ENCODE measurements at places on chromosomes 16 and 17.
A peak's percentile ranks its signal among the peaks of the same experiment; 100 is the strongest.

DNA sequence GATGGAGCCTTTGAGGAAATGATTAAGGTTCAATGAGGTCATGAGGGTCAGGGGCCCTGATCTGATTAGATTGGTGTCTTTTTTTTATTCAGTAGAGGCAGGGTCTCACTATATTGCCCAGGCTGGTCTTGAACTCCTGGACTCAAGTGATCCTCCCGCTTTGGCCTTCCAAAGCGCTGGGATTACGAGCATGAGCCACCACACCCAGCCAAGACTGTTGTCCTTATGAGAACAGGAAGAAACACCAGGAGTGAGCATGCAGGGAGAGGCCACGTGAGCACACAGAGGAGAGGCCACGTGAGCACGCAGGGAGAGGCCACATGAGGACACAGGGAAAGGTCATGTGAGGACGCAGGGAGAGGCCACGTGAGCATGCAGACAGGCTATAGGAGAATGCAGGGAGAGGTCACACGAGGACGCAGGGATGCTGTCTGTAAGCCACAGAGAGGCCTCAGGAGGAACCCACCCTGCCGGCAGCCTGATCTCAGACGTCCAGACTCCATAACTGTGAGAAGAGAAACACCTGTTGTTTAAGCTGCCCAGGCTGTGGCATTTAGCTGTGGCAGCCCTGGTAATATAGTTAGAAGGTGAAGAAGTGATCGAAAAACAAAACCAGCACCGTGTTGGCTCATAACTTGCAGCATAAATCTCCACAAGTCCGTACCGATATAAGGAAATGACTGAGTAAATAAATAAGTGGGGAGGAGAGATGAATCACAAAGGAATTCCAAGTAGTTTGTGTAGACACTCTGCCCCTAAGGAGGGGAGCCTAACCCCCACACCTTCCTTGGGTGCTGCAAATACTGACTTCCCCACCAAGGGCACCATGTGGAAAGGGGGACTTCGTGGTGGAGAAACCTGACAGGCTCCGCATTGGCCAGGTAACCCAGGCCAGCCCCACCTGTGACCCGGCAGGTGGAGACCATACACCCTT is 14.6 kb upstream of the CSNK1D start:
- DNase-seq = no peak

DNA sequence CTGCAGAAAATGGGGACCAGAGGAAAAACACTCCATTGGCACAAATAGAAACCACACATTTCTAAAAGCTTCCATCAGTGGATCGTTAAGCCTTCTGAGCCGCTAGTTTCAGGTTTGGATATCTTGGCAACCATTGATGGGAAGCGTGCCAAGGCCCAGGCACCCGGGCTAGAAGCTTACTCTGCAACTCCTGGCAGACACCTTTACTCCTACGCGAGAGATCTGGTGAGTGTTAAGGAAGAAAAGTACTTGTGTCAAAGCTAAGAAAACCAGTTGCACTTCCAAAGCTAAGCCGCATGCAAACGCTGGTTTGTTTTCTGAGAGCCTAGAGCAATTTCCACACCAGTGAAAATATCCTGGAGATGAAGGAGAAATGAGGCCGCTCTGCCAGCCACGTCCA is 472.4 kb downstream of the PMP22 start:
- DNase-seq = no peak

DNA sequence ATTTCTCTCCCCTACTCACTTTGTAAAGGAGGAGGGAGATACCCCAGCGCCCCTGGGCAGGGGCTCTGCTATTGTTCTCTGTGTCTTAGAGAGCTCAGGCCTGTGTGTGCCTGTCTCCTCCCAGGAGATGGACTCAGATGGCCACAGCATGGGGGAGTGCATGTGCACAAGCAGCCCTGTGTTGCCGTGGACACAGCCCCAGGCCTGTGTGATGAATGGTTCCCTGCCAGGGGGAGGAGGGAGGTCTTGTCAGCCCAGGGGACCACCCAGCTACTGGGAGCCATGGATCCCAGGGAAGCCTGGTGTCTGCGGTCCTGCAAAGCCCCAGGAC is 26.3 kb downstream of the GINS2 start:
- DNase-seq = no peak

GRCh38 chr17:6823011-6823442 is 8.5 kb downstream of the TEKT1 start:
- DNase-seq = no peak

DNA sequence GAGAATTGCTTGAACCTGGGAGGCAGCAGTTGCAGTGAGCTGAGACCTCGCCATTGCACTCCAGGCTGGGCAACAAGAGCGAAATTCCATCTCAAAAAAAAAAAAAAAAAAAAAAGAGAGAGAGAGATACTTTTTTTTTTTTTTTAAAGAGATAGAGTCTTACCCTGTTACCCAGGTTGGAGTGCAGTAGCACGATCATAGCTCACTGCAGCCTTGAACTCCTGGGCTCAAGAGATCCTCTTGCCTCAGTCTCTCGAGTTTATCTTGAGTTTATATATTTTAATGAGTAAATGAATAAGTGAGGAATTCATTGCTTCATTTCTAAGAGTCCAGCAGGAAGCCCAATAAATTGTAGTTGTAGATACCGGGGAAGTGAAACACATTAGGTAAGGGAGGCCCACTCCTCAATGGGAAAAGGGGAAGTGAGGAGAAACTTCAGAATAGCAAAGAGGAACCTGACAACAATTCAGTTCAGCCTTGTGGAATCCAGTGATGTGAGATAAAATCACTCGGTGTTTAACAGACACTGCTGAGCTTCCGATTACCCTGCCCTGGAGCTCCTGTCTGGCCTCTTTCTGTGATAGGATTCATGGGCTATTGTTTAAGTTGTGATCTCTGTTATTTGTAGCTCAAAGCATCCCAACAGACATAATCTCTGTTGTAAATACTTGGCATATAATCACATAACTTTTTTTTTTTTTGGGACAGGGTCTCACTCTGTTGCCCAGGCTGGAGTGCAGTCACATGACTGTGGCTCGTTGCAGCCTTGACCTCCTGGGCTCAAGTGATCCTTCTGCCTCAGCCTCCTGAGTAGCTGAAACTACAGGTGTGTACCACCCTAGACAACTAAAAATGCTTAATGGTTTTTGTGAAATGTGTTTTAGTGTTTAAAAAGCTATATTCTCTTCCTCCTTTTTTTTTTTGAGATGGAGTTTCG is 15.8 kb upstream of the ITGAM start:
- DNase-seq = no peak

DNA sequence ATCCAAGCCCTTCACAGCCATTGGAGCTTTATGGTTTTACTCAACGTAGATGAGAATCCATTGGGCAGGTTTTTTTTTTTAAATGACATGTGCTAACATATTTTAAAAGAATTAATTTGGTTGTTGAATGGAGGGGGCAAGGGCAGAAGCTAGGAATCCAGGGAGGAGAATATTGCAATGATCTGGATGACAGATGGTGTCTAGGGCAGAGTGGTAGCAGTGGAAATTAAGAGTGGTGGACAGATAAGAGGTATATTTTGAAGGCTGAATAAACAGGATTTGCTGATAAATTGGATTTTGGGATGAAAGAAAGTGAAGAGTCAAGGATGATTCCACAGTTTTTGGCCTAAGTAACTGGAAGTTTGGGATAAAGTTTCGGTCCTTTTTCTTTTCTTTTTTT is 54.8 kb upstream of the DHX40 start:
- no peak for DNase-seq

GRCh38 chr16:68385371-68385770 is 62.9 kb downstream of the SMPD3 start:
- no peak for DNase-seq

DNA sequence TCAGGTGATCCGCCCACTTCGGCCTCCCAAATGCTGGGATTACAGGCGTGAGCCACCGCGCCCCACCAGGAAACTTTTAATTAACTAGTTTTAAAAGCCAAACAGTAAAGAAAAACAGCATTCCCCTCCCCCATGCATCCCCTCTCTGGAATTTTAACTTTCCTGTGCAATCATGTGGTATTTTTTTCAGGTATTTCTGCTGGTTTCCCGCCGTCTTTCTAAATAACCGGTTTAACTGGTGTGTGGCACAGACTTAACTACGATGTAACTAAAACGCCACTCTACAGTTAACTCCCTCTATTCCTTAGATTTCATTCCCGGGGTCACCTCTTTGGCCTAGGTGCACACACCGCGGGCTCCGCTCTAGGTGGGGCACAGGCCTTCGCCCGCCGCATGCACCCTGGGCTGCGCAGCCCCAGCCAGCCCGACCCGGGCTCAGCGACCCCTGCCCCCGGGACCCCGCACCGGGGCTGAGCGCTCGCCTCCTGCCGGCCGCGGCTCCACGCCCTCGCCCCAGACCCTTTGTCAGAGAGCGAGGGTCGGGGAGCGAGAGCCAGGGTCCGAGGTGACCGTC is 15.1 kb upstream of the UTP6 start:
- DNase-seq = no peak

- no peak for DNase-seq
Measured at GRCh38 chr16:66662445-66663194, 33.9 kb downstream of the CMTM4 start.

GRCh38 chr17:76560877-76561221 is 21.0 kb downstream of the PRCD start:
- no peak for DNase-seq

- no peak for DNase-seq
Measured at GRCh38 chr16:13098536-13098935, 197.1 kb downstream of the SHISA9 start.

DNA sequence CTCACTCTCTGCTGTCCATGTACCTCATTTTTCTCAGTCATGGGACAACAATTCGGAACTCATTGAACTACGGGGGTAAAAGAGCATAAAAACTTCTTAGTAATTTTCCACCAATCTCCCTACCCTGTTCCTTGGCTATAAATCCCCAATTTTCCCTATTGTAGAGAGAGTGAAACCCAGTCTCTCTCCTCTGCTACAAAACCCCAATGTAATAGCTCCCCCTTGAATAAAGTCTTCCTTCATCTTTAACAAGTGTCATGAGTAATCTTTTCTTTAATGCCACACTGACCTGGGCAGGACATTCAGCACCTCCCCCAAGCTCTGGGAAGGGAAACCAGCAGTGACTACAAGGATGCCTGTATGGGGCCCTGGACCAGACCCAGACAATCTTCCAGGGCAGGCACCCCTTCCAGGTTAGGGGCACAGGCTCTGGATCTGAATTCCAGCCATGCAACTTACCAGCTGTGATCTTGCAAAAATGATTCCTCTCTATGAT is 10.2 kb upstream of the EIF1 start:
- no peak for DNase-seq

DNA sequence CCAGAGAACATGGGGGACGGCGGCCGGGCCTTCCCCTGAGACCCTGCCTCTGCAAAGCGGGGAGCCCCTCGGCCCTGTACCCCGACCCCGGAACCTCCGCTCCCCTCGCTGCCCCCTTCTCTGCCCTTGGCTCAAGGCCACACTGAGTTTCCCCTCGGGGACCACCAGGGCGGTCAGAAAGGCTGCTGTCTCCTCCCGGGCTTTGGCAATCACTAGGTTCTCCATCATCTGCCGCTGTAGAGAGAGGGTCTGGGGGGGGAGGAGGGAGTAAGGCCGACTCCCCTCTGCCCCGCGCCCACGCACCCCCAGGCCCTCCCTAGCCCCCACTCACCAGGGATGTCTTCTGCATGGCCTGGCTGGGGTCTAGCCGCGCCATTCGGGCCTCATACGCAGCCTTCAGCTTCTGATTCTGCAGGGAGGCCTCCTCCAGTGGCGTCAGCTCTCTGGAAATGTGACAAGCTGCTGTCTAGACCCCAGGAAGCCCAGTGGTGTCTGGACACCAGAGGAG is 8.4 kb downstream of the VPS9D1 start:
- DNase-seq = no peak

GRCh38 chr17:72266112-72266775 is 145.4 kb downstream of the SOX9 start:
- no peak for DNase-seq

DNA sequence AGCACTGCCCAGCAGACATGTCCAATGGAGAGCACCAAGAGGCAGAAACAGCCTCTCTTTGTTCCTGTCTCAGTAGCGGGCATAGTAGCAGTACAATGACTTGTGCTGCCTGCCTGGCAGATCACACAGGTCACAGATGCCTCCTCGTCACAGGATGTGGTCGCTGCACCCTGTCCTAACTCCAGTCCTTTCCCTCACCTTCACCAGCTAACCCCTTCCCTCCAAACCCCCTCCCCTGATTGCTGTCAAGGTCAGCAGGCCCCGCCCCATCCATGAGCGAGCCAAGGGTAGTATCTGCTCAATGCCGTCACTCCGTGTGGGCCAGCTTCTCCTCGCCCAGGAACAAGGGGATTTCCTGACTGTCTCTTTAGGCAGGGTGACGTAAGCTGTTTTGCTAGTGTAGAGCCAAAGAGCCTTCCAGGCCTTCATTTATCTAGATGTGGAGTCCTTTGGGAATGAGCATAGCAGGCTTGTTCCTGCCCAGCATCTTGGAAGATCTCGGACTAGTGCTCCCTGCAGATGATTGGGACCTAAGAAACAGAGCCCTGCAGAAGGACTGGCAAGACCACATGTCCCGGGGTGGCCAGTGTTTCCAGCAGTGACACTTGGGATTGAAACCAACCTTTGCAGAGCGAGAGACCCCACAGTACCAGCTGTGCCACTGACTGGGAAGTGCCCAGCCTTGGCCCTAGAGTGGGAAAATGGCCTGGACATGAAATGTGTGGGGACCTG is 75.9 kb upstream of the TNRC6C start:
- DNase-seq = peak; percentile 33

DNA sequence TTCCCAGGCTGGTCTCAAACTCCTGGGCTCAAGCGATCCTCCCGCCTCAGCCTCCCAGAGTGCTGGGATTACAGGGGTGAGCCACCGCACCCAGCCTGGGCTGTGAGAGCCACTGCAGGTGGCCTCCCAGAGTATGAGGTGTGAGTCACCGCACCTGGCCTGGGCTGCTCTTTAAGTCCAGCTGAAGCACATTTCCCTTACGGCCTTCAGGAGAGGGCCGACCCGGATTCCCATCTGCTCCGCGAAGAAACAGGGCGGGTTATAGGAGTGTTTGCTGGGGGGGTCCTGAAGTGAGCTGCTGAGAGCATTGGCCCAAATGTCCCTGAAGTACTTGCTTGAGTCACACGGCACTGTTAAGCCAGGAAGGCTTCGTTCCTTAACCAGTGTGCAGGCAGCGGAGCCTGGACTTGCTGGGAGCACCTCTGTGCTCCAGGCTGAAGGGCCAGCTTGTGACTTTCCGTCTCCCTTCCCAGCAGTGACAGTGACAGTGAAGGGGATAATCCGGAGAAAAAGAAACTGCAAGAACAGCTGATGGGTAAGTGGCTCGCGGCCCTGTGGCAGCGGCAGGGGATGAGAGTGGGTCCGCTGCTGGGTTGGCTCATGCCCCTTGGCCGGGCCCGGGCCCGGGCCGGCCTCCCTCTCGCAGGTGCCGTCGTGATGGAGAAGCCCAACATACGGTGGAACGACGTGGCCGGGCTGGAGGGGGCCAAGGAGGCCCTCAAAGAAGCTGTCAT is 7.2 kb downstream of the VPS4A start:
- no peak for DNase-seq

- no peak for DNase-seq
Measured at GRCh38 chr16:86882586-86883280, 304.4 kb downstream of the FOXL1 start.

GRCh38 chr17:79131701-79132100 is 57.1 kb downstream of the ENGASE start:
- no peak for DNase-seq

- no peak for DNase-seq
Measured at GRCh38 chr16:11060364-11060763, 116.0 kb downstream of the CLEC16A start.

GRCh38 chr17:77070888-77071279 is 69.9 kb upstream of the SEC14L1 start:
- no peak for DNase-seq

- no peak for DNase-seq
Measured at GRCh38 chr16:86598607-86599565, 20.5 kb downstream of the FOXL1 start.
